BE2C (cell line): ENCODE measurements at places on chromosomes 2 and 18.

DNA sequence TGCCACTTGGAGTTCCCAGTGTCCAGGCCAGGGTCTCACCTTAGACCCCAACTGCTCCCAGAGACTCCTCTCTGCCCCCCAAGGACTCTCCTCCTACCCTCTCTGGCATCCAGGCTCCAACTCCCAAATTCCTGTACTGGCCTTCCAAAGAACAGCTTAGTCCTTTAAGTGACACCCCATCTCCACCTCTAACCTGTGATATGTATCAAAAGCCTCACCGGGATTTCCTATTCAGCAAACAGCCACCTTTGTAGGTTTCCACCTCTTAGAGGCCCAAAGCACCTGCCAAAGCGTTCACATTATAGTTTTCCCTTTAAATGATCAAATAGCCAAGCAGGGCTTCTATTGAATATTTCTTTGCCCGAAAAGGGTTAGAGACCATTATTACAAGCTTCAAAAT lies 2.7 kb upstream of the COPS8 start:
- no peak for DNase-seq

DNA sequence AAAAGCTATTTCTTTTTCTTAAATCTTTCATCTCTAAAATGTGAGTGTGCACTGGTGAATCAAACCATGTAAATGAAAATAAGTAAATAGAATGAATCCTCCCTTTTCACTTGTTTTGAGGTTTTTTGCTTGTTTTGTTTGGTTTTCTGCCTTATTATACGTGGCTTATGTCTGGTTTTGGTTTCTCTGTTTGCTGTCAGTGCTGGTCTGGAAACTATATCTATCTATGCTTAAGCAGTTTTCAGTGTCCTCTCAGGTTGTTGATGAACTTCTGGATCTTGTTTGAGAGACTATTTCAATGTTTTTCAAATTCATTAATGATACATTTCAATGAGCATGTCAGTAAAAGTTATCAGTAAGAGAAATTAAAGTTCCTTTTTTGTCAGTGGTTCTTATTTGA lies 48.1 kb upstream of the TNFRSF11A start:
- DNase-seq, result no peak

GRCh38 chr2:6864923-6865345 lies 773 bp downstream of the CMPK2 start:
- no peak for DNase-seq

- no peak for DNase-seq
Observed at GRCh38 chr2:128439031-128439790, 120.5 kb upstream of the HS6ST1 start.

DNA sequence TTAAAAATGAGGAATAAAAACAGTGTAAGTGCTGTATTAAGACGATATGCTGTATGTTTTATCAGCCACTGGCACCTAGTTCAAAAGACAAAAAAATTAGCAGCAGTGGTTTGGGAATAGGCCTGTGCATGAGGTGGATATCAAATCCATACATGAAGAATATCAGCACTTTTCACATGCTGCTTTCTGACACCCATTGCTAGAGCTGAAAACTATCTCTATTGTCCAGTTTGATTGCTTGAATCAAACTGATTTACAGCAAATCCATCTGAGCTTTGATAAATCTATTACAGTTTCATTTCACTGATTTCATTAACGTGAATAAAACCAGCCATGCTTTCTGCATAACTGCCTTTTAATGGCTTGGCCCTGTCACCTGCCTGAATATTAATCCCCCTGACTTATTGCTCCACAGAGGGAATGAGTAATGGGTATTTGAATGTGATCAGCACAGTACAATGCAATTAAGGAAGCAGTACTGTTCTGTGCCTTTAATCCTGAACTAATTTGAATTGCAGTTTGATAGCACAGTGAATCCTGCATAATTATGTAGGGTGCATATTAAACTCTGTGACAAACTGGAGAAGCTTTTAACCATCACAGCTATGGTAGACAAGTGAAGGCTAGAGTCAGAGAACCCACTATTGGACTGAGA lies 154.0 kb downstream of the GPD2 start:
- DNase-seq, result no peak

- DNase-seq, result no peak
Observed at GRCh38 chr18:69097349-69097748, 299.5 kb downstream of the CCDC102B start.

GRCh38 chr2:178234648-178235047 lies 40.3 kb downstream of the OSBPL6 start:
- no peak for DNase-seq

DNA sequence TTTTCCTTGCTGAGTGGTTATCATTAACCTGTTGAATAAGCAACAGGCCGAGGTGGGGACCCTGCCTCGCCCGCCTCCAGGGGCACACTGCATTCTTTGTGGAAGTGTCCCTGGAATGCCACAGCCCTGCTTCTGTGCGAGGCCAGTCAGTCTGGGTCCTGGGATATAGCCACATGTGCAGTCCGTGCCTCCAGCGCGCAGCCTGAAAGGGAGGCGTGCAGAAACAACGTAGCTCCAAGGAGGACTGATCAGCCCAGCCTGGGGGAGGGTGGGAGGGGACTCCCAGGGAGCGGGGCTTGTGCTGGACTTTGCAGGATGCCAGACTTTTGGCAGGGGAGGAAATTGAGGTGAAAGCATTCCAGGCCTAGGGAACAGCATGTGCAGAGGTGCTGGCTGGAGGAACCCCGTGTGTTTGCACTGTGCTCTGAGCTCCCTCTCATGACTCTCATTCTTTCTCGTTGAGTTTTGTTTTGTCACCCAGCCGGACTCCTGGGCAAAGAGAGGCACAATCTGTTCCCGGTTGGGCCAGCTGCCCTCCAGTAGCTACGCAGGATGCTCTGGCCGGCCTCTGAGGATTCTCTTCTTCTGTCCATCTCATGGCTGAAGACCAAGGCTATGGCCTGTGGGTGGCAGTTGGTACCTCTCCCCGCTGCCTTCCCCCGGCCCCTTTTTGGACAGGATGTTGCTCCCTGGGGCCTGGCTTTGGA lies 39.7 kb downstream of the HPCAL1 start:
- DNase-seq, result no peak
